T follicular helper cell (primary cell): ENCODE measurements at places on chromosomes 2 and 18.

DNA sequence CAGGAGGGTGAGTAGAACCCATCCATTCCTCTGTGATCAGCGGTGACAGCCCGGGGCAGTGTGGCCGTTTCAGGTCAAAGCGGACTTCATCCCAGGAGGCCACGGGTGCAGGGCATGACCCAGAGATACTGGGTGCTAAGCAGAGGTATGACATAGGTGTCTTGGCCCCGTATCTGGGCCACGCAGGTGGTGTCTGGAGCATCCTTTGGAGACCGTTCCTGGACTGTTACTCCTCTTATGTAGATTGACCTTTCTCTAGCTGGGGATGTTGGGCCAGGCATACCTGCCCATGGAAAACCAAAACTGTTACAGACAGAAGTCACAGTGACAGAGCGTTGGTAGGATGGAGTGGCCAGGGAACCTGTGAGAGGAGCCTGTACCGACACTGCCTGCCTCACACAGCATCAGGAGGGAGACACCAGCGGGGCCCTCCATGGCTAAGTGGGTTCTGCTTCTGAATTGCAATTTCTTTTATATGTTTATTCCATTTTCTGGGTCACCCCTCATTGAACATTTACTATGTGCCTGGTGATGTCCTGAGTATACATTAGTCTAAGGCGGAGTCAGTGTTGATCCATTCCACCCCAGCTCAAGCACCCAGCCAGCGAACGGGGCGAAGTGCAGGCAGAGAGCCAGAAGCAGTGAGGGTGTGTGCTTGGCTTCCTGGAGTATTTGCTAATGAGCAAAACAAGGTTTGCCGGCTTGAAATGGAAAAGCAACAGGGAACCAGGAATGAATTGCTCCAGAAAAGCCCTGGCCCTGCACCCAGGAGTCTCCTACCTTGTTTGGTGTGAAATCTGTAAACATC, 141.7 kb downstream of the SH3RF3 start:
- no peak for DNase-seq

GRCh38 chr2:63665091-63665490, 76.3 kb downstream of the MDH1 start:
- no peak for DNase-seq

GRCh38 chr18:12657684-12658425, at the start of gene SPIRE1:
TSS of gene SPIRE1 (minus strand) at chr18:12658107. CDS start at chr18:12657866, 241 bp downstream.
- DNase-seq, result peak; percentile 6

- DNase-seq, result no peak
Measured at GRCh38 chr2:232815569-232815968, 39.2 kb upstream of the KCNJ13 start.

DNA sequence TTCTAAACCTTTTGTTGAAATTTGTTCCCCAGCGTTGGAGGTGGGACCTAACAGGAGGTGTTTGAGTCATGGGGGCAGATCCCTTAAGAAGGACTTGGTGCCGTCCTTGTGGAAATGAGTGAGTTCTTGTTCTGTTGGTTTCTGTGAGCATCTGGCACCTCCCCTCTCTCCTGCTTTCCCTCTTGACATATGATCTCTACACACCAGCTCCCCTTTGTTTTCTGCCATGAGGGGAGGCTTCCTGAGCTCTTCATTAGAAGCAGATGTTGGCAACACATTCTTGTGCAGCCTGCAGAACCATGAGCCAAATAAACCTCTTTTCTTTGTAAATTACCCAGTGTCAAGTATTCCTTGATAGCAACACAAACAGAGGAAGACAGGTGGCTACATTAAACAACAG, 23.8 kb downstream of the NABP1 start:
- DNase-seq, result no peak

GRCh38 chr2:71483246-71483645, 29.9 kb downstream of the DYSF start:
- DNase-seq, result no peak

DNA sequence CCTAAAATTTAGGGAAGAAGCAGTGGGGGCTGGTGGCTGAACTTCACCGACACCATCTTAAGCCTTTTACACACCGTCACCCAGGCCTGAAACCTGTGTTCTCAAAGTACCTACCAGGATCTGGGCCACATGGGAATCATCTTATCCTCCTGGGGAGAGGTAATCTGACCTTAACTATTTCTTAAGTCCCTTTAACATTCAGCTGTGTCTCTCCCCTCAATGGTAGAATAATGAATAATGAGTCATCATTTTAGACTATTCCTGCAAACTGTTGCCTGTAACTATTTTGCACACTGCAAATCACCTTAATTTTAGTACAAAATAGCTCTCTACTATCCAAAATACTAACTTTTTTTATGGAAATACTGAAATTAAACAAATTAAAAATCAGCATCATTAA, 149.4 kb upstream of the KLF7 start:
- DNase-seq, result no peak

DNA sequence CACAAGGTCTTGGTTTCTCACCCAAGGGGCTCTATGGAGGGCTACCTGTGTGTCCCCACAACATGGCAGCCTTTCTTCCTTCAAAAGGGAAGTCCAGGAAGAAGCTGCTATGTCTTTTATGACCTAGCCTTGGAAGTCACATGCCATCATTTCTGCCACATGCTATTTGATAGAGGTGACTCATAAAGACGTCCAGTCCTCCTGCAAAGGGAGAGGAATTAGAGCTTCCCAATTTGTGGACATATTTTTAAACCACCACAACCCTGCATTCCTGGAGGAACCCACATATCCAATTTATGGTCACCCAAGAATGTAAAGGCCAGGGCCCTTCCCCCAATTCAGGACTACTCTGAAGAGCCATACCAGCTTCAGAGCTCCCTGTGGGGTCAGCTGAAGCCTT, 246.2 kb downstream of the CYP26B1 start:
- no peak for DNase-seq

DNA sequence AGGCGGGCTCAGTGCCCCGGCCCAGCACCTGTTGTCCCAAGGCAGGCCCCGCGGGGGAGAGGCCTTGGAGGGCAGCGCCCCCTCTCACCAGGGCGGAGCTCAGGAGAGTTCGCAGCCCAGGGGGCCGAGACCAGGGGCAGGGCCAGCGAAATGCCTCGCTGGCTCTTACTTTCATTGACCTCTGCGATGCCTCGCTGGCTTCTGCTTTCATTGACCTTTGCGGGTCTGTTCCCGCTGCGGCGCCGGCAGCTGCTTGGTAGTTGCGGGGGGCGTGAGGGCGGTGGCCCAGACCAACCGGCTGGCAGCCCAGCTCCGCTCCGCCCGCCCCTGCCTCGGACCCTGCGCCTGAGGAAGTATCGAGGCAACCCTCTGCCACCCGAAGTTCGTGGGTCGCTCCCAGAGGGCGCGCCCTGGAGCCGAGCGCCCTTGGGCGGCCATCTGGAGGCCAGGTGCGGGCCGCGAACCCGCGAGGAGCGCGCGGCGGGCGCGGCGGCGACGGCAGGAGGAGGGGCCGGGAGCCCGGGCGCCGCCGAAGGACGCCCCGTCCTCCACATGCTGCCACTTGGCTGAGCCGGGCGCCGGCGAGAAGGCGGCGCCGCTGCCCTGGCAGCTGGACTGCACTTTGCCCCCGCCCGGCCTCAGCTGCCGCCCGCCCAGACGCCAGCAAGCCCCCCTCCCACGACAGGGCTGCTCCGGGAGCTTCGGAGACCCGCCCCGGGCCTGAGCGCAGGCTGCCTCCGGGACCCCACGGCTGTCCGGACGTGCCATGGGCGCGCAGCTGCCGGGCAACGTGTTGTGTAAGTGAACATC, 118.0 kb upstream of the MSTN start:
- no peak for DNase-seq

- DNase-seq, result no peak
Measured at GRCh38 chr18:12990123-12990475, 1.1 kb upstream of the CEP192 start.

DNA sequence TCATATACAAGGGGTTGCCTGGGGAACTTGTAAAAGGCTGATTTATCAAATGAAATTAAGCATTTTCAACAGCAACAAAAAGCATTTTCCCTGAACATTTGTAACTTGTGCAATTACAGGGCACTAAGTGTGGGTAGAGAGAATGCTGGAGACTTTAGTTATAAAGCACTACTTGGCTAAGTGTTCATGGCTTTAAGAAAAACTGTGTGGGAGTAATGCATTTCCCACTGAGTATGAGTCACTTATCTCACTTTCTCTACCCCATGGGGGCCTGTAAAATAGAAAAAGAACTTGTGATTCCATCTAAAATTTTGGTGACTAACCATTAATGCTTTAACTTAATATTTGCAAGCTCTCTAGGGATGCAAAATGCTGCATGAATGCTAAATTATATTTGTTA, 193.4 kb downstream of the CCDC102B start:
- no peak for DNase-seq

DNA sequence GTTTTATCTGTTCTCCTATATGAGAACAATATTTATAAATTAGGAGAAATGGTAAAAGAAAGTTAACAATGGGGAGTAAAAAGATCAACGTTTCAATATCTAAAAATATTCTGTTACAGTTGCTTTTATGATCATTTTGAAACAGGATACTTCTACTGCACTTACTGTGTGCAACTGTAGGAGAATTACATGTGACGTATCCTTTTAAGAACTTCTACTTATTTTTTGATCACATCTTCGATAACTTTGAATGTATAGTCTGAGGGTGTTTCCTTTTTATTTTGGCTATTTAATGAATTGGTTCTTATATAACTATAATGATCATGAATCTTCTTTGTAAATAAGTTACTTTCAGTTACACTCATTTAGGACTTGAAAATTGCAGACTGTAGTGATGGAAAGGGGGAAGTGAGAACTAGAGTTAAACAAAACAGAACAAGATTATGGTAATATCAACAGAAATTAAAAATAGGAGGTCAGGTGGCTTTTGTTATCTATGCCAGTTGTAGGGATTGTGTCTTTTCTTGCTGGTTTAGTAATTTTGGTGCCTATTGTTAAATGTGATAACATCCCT, 109.9 kb downstream of the MSTN start:
- DNase-seq, result no peak

DNA sequence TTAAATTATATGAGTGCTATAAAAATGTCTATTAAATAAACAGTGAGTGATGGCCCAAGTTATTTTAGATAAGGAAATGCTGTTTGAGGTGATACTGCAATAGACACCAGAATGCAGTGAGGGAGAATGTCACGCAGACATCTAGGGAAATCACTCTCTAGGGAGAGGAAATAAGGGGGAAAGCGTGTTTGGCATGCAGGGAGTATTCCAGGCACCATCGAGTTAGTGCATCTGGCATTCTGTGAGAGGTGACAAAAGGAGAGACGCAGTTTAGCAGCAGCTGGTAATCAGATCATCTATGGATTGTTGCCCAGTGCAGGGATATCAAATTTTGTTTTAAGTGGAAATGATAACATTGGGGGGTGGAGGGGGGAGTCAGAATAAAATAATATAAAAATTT, 175.4 kb upstream of the NETO1 start:
- DNase-seq, result no peak

DNA sequence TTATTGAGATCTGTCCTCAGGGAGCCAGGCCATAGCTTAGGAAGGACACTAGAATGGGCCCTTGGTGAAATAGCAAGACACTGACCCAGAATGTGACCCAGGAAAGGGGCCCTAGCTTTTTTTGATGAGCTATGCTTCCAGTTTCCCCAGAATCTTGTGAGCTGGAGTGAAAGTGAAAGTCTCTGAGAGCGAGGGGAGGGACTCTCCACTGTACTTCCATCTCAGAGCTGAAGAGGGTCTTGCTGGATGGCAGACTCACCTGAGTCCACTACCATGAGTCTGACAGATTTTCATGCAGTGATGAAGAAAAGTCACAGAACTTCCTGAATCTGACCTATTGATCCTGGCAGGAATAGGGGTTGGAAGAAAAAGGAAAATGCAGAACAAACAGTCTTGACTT, 3.1 kb downstream of the ARHGAP25 start:
- DNase-seq, result no peak

- DNase-seq, result no peak
Measured at GRCh38 chr2:44965684-44966083, 24.2 kb downstream of the SIX3 start.

DNA sequence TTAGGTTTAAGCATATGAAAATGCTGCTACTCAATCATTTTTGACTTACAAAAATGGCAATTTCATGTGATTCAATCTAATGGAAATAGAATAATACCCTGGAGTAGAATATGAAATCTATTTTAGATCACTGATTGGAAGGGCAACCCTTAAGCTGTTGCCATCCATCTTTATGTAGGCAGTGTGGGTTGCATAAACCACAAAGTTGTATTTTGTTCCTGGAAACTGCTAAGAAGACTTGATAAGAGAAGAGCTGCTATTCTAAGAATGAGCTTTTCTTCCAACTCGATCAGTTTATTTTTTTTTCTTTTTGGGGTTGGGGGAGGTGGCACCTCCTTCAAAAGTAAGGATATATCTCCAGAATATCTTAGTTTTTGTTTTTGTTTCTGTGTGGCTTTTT, 60.2 kb downstream of the CAVIN2 start:
- no peak for DNase-seq

- no peak for DNase-seq
Measured at GRCh38 chr2:188279093-188279445, 12.6 kb upstream of the GULP1 start.

DNA sequence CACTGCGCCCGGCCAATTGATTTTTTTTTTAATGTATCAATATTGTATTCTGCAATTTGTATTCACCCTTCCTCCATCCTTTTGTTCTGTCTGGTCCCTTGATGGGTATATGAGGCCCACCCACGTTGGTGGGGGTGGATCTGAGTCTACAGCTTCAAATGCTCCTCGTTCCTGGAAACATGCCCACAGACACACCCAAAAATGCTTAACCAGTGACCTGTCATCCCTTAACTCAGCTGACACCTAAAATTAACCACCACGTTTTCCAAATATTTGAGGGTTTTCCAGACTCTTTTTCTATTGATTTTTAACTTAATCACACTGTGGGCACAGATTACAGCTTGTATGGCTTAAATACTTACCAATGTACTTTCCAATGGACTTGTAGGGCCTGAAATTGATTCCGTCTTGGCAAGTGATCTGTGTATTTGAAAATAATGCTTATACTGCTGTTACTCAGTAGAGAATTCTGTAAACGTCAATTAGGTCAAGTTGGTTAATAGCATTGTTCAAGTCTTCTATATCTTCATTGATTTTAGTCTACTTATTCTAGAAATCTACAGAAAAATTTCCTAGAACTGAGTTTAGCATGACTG, 34.4 kb upstream of the CYP27C1 start:
- DNase-seq, result no peak

- no peak for DNase-seq
Measured at GRCh38 chr2:64751286-64752260, 97.9 kb upstream of the SERTAD2 start.
